ENCODE measurements at places on chromosomes 1 and 21.

- no peak for DNase-seq
These were observed 282.8 kb upstream of the PKN2 start for GRCh38 chr1:88401313-88401712.

DNA sequence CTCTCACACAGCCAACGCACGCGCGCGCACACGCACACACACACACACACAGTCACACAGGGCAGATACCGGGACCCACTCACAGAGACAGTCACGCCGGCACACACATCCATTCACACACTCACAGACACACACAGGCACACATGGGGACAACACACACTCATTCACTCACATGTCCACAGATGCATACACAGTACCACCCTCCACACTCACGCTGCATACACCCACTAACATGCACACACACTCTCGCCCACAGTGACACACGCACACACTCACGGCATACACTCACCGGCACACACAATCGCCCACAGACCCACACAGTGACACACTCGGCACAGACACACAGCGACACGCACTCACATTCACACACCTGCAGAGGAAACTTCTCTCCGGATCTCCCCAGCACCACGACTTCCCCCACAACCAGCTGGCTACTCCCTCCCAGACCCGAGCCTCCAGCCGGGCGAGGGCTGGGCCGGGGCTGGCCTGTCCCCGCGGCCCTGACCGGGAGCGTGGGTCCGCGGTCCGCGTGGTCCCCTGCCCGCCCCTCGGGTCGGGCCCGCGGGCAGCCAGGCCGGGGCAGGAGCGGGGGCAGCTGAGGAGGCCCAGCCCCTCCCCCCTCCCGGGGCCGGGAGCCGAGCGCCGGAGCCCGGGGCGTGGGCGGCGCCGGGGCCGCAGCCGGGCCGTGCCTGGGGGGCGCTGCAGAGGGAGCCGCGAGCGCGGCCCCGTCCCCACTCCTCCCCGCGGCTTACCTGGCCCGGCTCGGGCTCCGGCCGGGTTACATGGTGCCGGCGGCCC is 552 bp downstream of the DLGAP3 start:
- no peak for DNase-seq

DNA sequence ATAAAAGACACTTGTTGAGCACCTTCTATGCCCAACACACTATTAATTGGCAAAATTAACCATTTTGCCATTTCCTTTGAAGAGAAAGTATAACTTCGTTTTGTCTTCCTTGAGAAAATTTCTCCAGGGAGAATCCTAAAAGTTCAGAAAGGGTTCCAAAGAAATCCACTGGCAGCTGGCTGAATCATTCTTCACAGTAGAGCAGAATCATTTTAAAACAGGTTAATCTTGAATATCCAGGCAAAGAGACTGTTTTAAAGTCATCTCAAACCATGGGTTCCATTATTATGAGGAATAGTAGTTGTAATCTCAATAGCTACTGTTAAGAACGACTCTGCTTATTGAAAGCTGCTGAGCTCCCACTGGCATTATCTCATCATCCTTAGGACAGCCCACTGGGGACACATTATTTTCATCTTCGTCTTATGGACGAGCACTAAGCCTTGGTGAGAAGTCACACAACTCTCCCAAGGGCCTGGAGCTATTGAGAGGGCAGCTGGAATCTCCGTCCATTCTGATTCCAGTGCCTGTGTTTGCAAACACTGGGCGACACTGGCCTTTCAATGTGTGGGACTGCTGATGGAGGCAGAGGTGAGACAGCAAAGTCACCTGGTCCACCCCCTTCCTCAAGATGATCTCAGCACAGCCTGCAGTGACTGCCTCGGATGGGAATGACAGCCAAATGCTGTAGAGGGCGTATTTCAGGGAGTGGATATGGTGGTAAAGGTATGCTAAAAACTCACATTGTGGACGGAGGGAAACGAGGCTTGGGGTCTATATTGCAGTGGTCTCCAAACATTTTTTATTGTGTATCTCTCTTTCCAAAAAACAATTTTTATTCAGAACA is 15.3 kb upstream of the PGBD5 start:
- no peak for DNase-seq

DNA sequence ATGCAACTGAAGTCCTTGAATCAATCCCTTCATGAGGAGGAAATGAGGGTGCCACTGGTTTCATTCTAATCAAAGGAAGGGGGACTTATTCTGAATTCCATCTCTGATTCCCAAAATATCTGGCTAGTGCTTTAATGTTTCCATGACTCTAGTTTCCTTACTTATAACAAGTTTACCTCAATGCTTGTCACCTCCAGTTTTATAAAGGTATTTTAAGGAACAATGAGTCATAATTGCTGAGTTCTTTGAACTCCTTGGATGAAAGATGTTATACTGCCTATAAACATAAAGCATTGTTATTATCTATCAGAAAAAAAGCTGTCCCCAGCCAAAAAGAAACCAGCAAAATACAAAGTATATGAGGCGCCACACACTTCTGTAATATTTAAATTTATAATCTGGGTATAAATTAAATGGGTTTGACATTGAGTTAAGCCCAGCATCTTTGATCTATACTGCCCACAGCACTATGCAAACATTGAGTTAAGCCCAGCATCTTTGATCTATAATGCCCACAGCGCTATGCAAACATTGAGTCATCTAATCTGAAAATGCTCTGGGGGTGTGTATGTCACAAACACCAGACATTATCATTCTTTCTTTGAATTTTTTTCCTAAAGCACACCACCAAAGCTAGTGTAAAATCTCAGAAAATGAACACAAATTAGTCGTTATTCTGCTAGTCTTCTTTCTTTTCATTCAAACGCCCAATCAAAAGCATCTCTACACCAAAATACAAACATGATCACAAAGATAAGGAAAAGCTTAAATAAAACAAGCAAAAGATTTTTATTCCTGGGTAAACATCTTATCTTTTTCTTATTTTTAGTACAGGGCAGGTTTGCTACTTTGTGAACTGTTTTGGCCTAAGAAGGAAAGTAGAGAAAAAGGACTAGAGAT is 11.5 kb upstream of the CXADR start:
- no peak for DNase-seq

DNA sequence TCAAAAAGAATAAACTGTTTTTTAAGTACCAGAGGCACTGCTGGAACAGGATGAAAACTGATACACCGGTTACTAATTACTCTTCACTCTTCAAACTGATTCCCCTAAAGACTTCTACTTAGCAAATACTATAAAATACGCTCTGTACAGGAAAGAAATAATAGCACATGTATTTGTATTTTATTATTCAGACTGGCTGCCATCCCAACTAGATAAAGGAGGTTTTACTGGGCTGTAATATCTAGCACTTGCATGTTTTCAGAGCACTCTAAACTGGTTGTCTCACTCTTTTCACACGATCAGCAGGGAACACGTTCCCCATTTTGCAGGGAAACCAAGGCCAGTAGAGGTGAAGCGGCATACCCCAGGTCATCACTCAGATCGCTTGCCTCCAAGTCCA is 9.2 kb downstream of the SMIM12 start:
- DNase-seq, result no peak

GRCh38 chr1:156104065-156104810 is 10.3 kb upstream of the LMNA start:
- peak; percentile 43 for DNase-seq

GRCh38 chr1:41762251-41762650 is 156.5 kb downstream of the HIVEP3 start:
- DNase-seq, result no peak
